ENCODE measurements at places on chromosomes 16 and 17.
A peak's percentile ranks its signal among the peaks of the same experiment; 100 is the strongest.

DNA sequence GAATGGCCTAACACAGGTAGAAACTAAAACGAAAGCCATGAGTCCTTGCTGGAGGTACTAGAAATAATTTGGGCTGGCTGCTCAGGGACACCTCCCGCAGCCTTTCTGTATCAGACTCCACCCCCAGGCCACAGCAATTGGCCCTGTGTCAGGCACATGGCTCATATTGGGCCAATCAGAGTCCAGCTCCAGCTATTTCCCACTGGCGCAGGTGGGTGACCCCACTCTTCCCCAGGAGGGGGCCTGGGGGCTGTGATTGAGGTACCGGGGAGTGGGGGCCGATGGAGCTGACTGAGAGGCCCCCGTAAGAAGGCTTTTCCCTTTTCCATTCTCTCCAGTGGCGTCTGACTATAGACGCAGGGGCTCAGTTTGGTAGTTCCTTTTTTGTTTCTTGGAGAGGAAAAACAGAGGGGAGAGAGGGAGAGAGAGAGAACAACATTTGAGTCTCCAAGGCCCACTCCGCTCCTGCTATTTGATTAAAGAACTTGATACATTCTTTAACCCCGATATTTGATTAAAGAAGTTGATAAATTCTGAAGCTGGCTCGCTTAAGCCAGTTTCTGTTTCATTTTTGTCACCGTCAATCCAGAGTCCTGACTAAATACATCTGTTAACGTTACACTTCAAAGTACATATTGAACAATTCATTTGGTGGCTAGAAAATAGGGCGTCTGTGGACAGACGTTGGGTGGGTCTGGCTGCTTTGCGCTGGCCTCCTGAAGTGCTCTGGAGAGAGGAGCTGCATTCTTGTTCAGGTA is 26.3 kb downstream of the FOXL1 start:
- peak; percentile 47 for DNase-seq

DNA sequence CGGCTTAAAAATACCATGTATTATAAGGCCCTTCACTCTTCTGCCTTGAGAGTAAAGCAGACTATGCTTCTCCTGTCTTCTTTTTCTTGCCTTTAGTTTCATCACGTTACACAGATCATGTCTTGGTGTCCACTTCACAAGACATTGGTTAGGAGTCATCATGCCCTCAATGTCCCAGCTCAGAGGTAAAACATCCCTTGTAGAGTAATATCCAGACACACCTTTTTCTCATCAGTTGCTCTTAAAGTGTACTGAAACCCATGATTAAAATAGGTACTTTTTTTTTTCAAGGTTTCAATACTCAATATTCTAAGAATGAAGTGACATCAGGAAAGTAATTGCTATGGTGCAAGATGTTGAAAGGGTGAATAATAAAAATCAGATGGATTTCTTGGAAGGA is 267.8 kb downstream of the PMP22 start:
- no peak for DNase-seq

- DNase-seq, result peak; percentile 98
Measured at GRCh38 chr17:3639981-3640596, 3.5 kb downstream of the CTNS start.

GRCh38 chr16:67641779-67642708 is 2.9 kb upstream of the CARMIL2 start:
- DNase-seq, result no peak

GRCh38 chr17:62723842-62724241 is 84.3 kb downstream of the MARCHF10 start:
- DNase-seq, result peak; percentile 20

GRCh38 chr16:86630471-86630870 is 52.1 kb downstream of the FOXL1 start:
- no peak for DNase-seq
